LNCaP clone FGC (cell line): ENCODE measurements at places on chromosomes 3 and 15.
A peak's percentile ranks its signal among the peaks of the same experiment; 100 is the strongest.

DNA sequence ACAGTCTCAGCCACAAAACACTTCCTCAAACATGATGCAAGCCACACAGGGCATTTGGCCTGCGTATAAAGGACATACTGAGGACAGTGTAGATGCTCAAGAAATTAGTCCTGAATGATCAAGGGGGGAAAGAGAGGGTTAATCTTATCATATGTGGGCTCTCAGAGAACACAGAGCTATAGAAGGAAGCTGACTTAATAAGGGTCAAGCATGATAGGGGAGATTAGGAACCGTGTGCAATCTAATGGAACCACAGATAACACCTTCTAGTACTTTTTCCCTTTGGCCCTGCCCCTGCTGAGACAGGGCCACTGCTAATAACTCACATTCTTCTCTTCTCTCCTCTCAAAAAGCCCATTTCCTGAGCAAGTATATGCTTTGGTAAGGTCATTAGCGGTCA is 114.1 kb upstream of the ADAMTS9 start:
- no peak for DNase-seq

DNA sequence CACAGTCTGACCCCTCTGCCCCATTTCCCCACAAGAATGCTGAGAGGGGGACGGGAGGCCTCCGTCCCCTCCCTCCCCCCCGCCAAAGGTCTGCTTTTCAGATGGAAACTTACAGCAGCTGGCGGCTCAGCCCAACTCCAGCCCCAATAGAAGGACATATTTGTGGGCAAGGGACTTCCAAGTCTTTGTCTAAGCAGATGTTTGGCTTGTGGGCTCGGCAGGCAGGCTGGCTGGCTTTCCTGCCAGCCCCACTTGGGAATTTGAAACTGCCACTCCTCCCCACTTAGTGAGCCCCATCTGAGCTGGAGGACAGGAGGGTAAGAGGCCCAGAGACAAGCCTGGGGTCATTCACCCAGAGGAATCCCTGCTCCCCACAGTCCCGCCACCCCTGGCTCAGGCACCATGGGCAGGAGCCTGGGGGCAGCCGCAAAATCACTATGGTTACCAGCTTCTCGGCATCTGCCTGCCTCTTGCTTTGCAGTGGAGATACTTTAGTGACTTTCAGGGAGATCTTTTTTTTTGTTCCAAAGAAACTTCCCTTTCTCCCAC is 53.6 kb downstream of the LMCD1 start:
- DNase-seq = no peak

DNA sequence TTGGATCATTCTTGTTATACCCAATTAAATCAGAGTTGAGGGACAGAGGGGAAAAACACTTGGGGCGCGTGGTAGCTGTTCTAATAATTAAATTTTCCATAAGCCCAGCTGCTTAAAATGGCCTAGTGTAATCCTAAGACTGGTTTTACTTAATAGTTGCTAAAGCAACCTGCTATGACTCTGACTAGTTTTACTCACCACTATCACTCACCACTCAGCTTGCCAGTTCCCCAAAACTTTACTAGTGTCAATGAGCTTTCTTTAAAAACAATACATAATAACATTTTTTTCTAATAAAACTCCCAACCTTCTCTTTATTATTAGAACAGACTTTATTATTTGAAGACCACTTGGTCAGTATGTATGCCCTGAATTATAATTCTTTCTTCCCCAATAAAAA is 49.6 kb downstream of the ECT2 start:
- DNase-seq = no peak

DNA sequence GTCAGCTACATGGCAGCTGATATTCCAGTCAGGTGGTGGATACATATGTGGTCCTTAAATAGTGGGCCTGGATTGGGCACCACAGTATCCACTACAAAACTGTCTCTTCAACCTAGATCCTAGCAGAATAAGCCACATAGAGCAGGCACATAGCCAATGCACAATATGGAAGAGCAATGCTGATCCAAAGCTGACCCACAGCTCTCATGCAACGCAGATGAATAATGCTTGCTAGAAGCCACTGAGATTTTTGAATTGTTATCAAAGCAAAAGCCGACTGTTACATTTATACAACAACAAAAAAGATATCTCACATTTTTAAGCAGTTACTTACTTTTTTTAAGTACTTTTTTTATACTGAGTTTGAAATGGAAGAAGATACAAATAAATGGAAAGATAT is 11.2 kb downstream of the CNTN3 start:
- no peak for DNase-seq

GRCh38 chr15:59138243-59138642 is 33.3 kb downstream of the CCNB2 start:
- DNase-seq = no peak

DNA sequence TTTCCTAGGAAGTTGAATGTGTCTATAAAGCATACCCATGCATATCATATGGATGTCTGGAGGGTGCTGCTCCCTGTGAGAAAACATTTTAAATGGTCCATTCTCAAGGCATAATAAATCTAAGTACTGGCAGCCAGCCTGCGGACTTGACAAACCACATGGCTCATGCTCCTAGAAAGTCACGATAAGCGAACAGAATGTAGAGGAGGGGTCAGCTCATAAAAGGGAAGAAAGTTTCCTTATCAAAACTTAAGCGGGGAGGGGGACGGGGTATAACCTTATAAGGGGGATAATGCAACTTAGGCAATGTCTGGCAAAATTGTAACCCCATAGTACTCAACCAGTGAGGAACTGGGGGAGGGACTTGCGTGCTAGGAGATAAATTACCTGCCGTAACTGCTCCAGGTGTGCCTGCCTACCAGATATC is 159.8 kb upstream of the LMCD1 start:
- peak; percentile 18 for DNase-seq

DNA sequence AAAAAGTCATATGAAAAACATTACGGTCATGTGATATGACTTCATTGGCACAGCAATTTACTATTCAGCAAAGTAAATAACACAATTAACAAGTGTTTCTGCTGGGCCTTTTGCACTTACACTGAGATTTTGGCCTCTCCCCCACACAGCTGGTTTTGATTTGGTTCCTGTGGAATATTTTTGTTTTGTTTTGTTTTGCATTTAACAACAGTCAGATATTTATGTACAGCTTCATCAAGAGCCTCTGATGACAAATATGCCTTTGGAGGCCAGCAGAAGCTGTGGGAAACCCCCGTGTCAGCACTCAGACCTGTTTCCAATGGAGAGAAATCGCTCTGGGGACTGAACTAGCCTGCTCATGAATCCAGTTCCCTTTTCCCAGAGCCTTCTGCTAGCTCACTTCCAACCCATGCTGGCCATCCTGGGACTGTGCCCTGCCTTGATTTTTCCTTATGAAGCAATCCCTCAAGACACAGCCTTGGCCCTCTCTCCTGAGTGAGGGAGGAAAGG is 161.9 kb downstream of the ATG7 start:
- peak; percentile 17 for DNase-seq

DNA sequence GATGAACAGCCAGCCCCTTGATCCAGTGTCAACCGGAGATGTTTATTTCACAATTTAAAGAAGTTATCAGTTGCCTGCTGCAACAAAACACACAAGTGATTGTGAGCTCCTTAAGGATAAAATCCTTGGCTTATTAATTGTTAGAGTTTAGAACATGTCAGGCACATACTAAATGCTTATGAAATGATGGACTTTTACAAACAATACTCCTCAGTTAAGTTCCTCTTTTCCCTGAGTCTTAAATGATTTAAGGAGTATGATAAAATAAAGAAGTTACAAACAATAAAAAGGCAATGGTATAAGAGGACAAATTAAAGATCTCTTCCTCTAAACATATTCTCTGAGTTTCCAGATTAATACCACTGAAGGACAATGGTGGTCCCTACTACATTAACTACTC is 5.7 kb downstream of the GHSR start:
- no peak for DNase-seq

GRCh38 chr3:105369500-105370371 is 3.0 kb downstream of the ALCAM start:
- DNase-seq = no peak

DNA sequence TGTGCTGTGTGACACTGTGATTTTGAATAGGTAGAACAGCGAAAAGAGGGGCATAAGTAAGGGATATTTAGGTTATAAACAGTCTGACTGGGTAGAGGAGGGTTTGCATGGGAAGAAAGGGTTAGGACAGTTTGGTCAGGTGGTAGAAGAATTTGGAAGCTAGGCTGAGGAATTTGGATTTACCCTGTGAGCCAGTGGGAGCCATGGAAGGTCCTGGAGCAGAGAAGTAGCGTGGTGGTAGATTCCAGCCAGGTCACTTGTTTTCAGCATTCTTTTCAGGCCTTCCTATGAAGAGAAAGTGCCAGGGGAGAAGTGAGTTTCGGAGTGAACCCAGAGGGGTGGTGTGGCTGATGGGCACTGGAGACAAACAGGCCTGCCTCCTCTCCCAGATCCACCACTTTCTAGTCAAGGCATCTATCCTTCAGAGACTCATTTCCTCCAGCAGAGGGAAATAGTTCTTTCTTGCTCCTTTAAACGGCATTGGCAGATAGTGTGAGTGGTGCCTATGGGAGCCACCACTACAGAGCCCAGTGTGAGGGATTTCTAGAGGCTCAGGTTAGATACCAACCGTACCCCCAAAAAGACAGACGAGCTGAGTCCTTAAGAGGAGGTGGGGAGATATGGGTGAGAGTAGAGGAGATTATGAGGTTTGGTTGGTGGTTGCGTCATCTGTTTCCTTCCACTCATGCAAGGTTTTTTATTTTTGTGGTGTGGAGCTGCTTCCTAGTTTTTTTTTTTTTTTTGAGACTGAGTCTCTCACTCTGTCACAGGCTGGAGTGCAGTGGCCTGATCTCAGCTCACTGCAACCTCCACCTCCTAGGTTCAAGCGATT is 21.2 kb downstream of the PXK start:
- DNase-seq = no peak

DNA sequence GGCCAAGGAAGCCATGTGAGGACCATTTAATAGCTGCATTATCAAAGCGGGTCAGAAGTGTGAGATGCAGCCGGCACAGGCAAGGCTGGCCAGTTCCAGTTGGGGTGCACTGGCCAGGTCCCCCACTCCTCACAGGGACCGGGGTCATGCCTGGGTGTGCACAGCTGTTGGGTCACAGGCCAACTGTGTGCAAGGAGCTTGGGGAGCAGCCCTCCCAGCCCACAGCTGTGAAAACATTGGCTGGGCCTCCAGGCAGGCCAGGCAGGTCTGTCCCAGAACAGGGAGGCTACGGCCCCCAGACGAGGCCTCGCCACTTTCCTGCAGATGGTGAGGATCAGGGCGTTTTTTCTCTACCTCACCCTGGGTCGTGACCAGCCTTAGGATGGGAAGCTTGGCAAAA is 521.0 kb downstream of the NTRK3 start:
- DNase-seq = no peak

GRCh38 chr15:38297623-38298388 is 45.2 kb downstream of the SPRED1 start:
- DNase-seq = no peak

DNA sequence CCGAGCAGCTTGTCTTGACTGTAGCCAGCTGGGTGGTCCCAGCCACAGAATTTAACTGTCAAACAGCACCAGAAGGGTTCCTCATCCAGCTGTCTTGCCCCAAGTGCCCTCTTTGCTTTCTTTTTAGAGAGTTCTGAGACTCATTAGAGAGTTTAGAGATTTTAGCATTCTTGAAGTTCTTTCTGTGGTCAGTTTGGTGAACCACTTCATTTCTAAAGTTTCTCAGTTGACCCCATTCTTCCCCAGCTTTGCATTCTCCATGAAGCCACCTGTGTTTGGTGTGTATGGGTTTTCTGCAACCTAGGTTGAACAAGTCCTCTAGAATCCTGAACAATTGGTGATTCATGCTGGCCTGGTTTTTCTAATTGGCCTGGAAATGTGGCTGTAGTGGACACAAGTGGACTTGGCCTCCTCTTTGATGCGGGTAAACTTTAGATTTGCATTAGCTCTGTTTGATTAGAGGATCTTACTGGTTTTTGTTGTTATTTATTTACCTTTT is 33.7 kb downstream of the FLNB start:
- DNase-seq = no peak

DNA sequence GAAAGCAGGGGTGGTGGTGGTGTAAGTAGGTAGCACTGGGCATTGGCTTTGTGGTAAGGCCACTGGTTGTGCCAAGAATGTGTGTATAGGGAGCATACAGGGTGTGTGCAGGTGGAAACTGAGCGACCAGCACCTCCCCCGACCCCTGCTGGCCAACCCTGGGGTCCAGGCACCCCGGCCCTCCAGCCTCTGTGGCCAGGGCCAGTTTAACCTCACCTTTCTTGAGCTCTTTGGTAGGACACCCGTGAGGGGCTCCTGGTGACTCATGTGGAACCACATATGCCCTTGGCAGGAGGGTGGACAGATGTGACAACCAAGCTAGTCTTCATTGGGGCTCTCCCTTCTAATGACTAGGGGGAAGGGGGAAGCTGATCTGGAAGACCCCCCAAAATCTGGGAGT is 19.5 kb downstream of the SHF start:
- no peak for DNase-seq

- DNase-seq = no peak
Observed at GRCh38 chr15:92821491-92822116, 78.5 kb upstream of the CHD2 start.

- DNase-seq = no peak
Observed at GRCh38 chr15:87871258-87871681, 385.3 kb downstream of the NTRK3 start.

DNA sequence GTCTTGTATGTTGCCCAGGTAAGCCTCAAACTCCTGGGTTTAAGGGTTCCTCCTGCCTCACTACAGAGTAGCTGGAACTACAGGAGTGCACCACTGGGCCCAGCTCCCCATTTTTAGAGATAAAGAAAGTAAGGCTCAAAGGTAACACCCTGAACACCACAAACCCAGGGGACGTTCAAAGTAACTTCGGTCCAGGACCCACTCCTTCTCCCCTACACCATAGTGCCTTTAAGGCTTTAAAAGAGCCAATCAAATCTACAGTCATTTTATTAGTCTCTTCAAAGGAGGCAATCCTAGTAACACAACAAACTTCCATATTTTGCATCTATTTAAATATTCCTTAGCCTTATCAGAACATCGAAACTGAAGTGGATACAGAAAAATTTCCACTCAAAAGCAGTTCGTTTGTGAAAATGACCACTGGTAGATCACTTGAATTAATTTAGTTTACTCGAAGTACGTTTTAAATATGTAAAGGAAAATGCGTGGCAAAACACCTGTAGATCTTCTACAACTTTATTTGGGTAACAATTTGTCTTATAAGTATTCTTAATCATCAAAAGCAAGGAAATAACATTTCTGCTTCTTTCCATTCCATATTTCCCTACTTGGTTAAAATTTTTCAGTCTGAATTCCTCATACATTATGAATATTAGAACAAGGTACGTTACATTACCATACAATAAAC is 1.8 kb downstream of the STAG1 start:
- no peak for DNase-seq

DNA sequence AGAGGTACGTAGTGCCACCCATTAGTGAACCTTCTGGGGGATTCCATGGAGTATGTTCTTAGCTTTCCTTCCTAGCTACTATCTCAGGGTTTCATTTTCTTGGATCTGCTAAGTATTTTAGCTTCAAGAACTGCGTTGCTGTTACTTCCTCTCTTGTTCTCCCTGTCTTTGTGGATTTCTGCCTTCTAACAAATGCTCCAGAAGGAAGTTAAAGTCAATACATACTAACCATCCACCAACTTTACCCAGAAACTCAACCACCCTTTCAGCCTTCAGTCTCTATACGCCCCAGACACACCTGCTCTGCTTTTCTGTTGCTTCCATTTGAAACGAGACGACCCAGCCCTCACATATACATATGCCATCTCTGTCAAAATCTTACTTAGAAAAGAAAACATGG is 2.4 kb upstream of the KLF13 start:
- no peak for DNase-seq
